ENCODE measurements at places on chromosomes 3 and 15. TPM values are rescaled to one million over a fixed set of nuclear protein-coding genes. Genes with fewer than 3 reads are reported as not detected.

- DNase-seq = no peak
Observed at GRCh38 chr15:86644339-86644738, 564.7 kb downstream of the AGBL1 start.

- DNase-seq = peak; percentile 63
Observed at GRCh38 chr3:4426782-4427344, 40.2 kb downstream of the SUMF1 start.

DNA sequence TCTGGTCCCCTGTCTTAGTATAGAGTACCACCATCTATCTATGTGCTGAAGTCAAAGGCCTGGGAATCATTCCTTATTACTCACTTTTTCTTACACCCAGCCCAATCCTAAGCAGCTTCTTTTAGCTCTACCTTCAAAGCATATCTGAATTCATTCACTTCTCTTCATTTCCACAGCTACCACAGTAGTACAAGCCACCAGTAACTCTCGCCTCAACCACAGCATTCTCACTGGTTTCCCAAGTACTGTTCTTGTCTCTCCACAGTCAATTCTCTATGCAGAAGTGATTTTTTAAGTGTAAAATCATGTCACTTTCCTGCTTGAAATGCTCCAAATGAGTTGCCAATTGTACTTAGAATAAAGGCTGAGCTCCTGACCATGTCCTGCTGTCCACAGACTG is 401.7 kb downstream of the OXSM start:
- DNase-seq = no peak

GRCh38 chr3:50491023-50491422 is 12.4 kb downstream of the CACNA2D2 start:
- no peak for DNase-seq

GRCh38 chr3:297585-297984 is 101.0 kb downstream of the CHL1 start:
- no peak for DNase-seq

DNA sequence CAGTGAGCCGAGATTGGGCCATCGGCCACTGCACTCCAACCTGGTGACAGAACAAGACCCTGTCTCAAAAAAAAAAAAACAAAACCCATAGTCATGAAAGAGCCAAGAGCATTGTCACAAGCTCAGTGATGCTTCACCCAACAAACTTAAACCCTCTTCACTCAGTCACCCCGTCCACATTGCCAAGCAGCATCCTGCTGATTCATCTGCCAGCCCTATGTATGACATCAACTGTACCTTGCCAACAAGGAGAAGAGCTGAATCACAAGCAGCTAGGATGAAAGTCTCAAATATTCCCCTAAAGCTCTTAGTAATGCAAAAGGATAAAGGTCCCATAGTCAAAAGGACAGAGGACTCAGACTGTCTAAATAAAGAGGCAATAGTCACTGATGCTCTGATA is 90.0 kb downstream of the ANO10 start:
- DNase-seq = no peak

The CEMIP gene
- 3.0 TPM for polyA plus RNA-seq

DNA sequence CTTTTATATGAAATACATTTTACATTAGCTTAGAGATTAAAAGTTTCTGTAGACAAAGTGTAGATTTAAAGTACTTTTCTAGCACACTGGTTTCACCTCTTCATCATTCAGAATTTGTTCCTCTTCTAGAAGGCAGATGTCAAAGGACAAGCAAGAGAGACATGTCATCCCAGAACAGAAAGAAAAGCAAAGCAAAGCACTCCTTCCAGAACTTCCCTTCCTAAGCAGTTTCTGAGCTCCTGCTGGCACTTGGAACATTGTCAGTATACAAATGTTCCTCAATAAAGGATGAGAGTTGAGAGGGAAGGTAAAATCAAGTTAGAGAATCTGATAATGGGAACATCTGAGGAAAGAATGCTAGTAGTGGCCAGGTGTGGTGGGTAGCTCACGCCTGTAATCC is 26.2 kb downstream of the TMOD3 start:
- DNase-seq = no peak

GRCh38 chr15:60519218-60519617 is 40.3 kb upstream of the ICE2 start:
- DNase-seq = no peak

The GCNT3 gene
- polyA plus RNA-seq = 0.94 TPM

- DNase-seq = no peak
Observed at GRCh38 chr3:69082805-69083204, 1.9 kb upstream of the ARL6IP5 start.

DNA sequence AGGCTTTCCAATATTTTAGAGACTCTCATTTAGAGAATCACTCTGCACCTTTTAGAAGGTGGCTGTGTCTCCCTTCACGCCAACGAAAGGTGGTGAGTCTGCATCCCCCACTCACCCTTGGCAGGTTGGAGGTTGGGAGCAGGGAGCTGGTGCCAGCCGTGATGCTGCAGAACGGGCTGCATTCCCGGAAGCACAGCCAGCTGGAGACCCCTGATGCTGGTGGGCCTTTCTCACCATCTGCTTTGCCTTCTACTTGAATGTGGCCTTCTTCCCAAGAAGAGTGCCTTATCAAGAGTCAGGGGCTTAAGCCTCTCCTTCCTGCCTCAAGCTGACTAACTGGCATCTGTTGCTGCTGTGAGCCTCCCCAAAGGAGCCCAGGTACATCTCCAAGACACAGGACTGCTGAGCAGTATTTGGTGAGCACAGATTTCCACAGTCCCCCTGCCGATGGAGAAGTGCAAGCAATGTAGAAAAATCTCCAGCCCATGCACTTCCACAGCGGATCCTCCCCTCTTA is 17.7 kb upstream of the HEG1 start:
- no peak for DNase-seq

- peak; percentile 92 for DNase-seq
Observed at GRCh38 chr15:75625542-75626347, at the start of gene SNUPN. TSS of gene SNUPN (minus strand) at chr15:75625725. CDS start at chr15:75621051, 4,674 bp downstream.

- no peak for DNase-seq
Observed at GRCh38 chr3:159458010-159458409, 530.6 kb upstream of the IL12A start.

GRCh38 chr3:108899530-108899929 is 54.1 kb downstream of the GUCA1C start:
- DNase-seq = no peak

The SLC15A2 gene
- 14.0 TPM for polyA plus RNA-seq

DNA sequence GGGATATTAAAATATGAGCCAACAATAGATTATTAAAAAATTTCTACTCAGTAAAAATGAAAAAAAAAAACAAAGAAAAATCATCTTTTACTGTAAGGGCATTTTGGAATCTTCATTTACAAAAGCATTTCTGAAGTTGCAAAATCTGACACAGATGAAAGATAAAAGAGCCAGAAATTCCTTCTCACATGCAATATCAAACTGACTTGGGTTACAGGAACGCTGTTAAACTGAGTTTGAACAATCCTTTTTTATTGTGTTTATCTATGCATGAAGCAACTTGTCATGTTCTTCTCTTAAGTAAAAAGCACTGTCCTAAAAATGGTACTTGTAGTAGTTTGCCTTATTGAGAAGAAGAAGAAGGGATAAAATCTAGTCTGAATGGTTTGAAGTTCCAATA is 468.5 kb upstream of the KCNMB2 start:
- DNase-seq = no peak

GRCh38 chr3:16090024-16090423 is 84.5 kb upstream of the GALNT15 start:
- no peak for DNase-seq

- no peak for DNase-seq
Observed at GRCh38 chr15:67130673-67131601, 65.5 kb downstream of the SMAD3 start.

The ATP10A gene
- 3.5 TPM for polyA plus RNA-seq

The EHHADH gene
- 29.5 TPM for polyA plus RNA-seq

- no peak for DNase-seq
Observed at GRCh38 chr3:11698326-11699082, 54.8 kb upstream of the VGLL4 start.

The SPRED1 gene
- 31.5 TPM for polyA plus RNA-seq

GRCh38 chr3:179812096-179812382 is 159.2 kb downstream of the USP13 start:
- no peak for DNase-seq

The CLDN11 gene
- polyA plus RNA-seq = 219 TPM

GRCh38 chr3:76859596-76859995 is 180.3 kb upstream of the ROBO2 start:
- no peak for DNase-seq

The DUSP7 gene
- 20.0 TPM for polyA plus RNA-seq

DNA sequence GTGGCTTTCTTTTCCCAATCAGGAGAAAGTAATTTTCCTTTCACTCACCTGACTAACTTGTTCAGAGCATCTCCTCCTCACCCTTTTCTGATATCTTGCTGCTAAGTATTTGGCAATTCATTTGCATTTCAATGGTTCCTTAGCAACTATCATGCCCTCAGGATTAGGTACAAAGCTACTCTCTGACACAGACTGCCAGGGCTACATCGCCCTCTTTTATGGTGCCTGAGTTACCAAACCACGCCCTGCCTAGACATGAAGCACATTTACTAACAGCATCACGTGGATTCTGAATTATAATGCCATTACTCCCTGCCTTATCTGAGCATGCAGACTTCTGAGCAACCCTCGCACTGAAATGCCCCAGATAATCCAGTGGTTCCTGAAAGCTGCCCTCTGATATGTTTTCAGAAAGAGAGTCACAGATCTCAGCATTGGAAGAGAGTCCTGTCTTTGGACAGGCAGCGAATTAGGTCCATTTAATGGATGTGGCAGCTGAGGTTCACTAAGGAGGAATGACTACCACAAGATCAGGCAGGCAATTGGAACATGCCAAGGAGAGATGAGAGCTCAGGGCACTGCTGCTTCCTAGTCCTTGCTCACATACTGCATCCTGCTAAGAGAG is 14.5 kb downstream of the EPHB1 start:
- DNase-seq = no peak

DNA sequence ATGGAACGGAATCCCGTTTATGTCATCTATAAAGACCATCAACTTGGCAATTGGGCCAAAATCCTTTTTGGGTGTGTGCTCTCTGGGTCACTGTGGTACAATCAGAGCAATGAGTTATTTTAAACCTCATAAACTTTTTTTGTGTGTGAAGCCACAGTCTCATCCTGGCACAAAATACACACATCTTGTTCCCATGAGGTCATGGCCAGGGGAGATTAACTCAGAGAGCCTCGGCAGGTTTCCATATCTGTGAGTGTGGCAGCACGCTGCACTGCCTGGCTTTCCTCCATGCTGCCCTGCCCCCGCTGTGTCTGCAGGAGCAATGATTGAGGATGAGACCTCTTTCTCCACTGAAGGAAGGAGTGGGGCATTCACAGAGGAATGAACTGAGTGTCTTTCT is 54.0 kb upstream of the DLG1 start:
- DNase-seq = no peak

The LHFPL4 gene
- polyA plus RNA-seq = not detected

GRCh38 chr3:155744626-155745324 is at the start of gene PLCH1:
TSS of gene PLCH1 (minus strand) at chr3:155745071. CDS start at chr3:155704224, 40,847 bp downstream.
- no peak for DNase-seq

DNA sequence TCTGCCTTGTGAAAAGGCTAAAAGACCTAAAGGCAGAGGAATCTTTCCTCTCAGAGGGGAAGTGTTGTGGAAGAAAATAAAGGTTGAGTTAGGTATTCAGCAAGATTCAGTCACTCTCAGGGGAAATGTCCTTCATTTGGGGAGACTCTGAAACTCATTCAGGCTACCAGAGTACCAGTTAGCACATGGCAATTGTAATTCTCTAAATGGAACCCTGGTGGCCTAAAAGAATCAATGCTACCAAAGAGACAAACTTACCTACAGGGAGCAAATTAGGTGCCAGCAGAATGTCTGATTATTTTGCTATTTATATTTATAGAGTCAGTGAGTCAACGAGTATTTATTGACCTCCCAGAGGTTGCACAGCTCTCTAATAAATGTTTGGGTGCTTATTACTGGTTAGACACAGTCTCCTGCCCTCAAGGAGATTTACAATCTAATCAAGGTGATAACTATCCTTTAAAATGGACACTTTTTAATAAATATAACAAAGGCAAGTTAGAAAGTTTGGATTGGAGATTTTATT is 33.9 kb upstream of the CDIN1 start:
- no peak for DNase-seq

DNA sequence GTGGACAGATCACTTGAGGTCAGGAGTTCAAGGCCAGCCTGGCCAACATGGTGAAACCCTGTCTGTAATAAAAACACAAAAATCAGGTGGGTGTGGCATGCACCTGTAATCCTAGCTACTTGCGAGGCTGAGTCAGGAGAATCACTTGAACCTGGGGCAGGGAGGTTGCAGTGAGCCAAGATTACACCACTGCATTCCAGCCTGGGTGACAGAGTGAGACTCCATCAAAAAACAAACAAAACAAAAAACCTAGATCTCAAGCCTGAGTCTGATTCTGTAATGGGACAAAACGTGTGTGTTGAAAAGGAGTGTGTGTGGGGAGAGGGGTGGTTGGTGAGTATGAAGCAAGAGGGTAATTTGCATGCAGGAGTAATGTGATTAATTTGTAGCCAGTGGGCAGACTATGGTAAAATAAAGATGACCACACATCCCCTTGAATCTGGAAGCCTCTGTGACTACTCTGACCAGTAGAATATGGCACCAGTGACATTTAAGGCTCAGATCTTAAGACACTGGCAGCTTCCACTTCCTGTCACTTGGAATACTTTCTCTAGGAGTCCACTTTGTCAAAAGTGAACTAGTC is 18.4 kb upstream of the OPA1 start:
- DNase-seq = no peak

The CLRN1 gene
- not detected for polyA plus RNA-seq

DNA sequence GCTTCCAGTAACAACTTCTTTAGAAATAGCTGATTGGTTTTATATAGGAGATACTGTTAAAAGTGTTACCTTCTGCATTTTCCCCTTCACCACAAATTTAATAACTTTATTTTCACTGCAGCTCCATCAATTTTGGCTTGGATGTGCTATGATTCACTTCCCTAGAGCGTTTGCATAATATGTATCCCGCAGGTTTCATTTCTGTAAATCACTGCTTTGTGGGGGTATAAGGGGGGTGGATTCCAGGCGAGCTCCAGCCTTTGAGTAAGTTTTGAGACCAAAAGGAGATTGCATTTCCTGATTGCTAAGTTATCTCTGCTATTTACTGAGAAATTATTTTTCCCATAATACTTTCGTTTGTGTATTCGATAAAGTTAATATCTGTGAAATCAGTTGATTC is 232.6 kb downstream of the TBL1XR1 start:
- DNase-seq = no peak

The GCSAM gene
- 1.6 TPM for polyA plus RNA-seq

The ACOX2 gene
- polyA plus RNA-seq = 39.6 TPM

The TF gene
- 8.0 TPM for polyA plus RNA-seq

DNA sequence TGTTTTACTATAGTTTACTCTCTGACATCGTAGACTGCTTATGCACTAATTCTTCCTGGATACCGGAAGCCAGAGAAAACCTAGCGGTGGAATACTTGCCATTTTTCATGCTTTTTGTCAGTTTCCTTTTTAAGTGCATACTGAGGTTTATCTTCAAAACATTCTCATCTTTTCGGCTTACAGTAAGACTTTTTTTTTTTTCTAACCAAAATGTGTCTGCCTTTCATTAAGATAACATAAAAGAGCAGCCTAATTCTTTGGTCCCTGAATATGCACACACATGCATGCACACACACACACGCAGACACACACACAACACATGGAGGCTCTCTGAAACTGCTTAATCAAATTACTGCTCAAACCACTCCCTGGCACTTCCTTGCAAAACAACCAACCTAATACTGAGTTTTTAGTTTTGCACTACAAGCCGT is 1.3 kb downstream of the ZNF445 start:
- no peak for DNase-seq

GRCh38 chr15:66643033-66643432 is 59.0 kb upstream of the SMAD6 start:
- no peak for DNase-seq

Measured in right renal pelvis (tissue), 4 donors.